ENCODE measurements at places on chromosomes 16 and 17.
A peak's percentile ranks its signal among the peaks of the same experiment; 100 is the strongest.

GRCh38 chr16:64711596-64711995 is 410.3 kb downstream of the CDH11 start:
- DNase-seq = no peak

DNA sequence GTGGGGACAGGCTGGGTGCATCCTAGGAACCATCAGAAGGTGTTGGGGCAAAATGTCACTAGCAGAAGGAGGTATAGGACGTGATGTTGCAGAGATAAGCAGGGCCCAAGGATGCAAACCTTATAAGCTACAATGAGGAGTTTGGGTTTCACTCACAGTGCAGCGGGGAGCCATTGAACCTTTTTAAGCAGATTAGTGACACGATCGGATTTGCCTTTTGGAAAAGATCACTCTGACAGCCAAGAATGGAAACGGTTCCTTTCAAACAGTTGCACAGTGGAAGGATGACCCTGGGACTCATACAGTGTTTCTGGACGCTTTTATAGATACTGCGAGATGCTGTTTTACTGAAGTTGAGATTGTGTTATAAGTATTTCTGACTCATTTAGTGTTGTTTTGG is 131.8 kb upstream of the CACNG3 start:
- DNase-seq = no peak

DNA sequence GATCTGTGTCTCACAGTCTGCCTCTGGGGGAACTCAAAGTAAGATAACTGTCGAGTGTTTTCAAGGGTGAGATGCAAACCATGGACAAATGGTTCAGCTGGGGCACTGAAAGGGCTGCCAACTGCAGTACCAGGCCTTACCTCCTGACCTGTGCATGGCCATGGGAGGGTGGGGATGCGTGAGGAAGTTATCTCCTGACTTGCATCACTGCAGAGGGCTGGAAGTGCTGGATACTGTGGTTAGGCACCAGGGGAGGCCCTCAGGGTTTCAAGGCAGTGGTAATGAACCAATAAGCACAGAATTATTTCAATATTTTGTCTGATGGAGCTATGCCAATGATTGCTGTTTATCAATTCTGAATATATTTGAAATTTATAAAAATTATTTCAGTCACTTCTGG is 159.2 kb downstream of the CYLD start:
- no peak for DNase-seq

DNA sequence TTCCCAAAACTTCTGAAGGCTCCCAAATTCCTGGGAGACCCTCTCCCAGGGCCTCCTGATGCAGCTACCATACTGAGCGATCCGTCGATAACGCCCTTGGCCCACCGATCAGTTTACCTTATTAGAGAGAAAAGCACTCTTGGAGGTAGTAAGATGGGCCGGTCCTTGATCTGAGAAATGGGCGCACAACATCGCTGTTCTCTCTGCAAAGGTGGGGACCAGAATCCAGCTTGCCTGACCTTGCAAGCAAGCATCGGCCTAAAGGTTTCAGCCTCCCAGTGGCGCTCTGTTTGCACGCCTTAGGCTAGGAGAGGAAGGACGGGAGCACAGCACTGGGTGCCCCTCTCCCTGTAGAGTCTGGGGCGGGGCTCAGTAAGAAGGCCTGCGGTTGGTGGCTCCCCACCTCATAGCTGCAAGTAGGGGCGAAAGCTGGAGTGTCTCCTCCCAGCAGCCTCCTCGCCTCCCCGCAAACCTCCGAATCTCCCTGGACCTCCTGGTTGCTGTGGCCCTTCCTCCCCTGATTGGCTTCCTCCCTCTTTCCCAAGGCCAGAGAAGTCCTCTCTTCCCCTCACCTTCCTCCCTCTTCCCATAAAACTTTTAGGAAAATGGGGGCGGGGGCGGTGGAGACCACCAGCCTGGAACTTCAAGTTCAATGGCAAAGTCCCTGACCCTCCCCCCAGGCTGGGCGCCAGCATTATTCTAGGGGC is at the start of gene PRAC1:
Gene PRAC1, minus strand, starts transcription at position 318 of the 707 bp plus-strand sequence. Its CDS starts 126 bp downstream, at position 192.
- no peak for DNase-seq

GRCh38 chr16:55082591-55082976 is 151.9 kb downstream of the IRX5 start:
- DNase-seq = no peak

DNA sequence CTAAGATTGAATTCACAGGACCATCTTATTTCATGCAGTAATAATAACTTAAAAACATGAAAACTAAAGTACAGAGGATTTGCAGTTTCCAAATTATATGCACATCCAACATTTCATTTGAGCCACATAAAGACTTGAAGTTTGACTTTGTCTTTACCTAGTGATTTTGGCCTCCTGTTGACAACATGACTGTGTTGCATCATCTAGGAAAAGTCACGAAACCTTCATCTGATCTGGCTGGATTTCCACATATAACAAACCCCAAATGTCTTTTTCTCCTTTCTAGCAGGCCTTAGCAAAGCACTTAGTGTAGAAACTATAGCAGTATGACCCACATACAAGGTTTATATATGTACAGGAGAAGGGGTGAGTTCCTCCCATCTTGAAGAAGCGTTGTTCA is 406.5 kb upstream of the CDH5 start:
- DNase-seq = no peak

DNA sequence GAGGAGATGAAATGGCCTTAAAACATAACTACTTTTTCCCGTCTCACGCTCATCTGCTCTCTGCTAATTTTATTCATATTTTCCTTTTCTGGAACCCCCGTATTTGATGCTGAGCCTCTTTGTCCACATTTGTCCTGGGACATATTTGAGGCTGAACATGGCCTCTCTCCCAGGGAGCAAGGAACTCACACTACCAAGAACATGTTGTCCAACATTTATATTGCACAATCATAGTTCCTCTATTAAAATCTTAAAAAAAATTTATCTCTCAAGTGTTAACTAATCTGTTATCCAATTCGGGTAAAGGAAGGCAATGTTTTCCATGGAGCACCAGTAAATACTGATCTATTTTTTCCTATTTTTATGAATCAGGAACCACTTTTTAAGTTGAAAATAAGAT is 60.2 kb downstream of the CMC2 start:
- no peak for DNase-seq

GRCh38 chr16:85537795-85538401 is 75.2 kb upstream of the GSE1 start:
- DNase-seq = no peak

GRCh38 chr17:43570518-43570928 is 24.4 kb upstream of the ETV4 start:
- DNase-seq = no peak

- DNase-seq = no peak
These were observed 55.2 kb upstream of the SREBF1 start for GRCh38 chr17:17892009-17892408.

- no peak for DNase-seq
These were observed 6.8 kb downstream of the OSGIN1 start for GRCh38 chr16:83959656-83960434.

DNA sequence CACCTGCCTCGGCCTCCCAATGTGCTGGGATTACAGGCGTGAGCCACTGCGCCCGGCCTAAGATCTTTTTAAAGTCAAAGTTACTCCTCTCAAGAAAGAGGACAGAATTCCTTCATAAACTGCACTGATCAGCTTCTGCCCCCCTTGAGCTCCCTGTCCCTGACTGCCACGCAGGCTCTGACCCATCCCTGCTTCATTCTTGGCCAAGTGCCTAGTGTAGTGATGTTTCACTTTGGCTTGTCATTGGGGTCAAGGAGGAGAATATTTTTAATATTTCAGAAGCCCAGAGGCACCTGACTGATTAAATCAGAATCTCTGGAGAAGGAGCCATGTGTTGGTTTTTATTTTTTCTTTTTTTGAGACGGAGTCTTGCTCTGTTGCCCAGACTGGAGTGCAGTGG is 9.1 kb downstream of the MRM1 start:
- no peak for DNase-seq

DNA sequence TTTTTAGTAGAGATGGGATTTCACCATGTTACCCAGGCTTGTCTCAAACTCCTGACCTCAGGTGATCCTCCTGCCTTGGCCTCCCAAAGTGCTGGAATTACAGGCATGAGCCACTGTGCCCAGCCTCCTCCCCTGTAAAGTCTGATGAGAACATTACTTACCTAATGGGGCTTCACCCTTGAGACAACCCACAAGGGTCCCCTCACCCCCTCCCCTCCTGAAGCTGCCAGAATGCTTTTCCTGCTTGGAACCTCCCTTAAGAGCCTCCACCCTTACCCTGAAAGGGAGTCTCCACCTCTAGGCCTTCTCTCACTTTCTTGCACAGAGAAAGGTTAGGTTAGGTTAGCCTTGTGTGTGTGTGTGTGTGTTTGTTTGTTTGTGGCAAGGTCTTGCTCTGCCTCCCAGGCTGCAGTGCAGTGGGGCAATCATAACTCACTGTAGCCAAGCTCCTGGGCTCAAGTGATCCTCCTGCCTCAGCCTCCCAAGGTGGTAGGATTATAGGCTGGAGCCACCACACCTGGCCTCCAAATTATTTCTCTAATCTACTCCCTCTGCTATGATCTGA is 8.9 kb downstream of the SLC5A11 start:
- DNase-seq = no peak

- DNase-seq = no peak
These were observed 17.5 kb downstream of the CMTM3 start for GRCh38 chr16:66621973-66622372.

- DNase-seq = no peak
These were observed 14.0 kb downstream of the PLLP start for GRCh38 chr16:57270221-57271062.

GRCh38 chr16:24102209-24102660 is 153.9 kb upstream of the CACNG3 start:
- no peak for DNase-seq

- DNase-seq = no peak
These were observed 252.1 kb downstream of the PHKB start for GRCh38 chr16:47713225-47713595.

DNA sequence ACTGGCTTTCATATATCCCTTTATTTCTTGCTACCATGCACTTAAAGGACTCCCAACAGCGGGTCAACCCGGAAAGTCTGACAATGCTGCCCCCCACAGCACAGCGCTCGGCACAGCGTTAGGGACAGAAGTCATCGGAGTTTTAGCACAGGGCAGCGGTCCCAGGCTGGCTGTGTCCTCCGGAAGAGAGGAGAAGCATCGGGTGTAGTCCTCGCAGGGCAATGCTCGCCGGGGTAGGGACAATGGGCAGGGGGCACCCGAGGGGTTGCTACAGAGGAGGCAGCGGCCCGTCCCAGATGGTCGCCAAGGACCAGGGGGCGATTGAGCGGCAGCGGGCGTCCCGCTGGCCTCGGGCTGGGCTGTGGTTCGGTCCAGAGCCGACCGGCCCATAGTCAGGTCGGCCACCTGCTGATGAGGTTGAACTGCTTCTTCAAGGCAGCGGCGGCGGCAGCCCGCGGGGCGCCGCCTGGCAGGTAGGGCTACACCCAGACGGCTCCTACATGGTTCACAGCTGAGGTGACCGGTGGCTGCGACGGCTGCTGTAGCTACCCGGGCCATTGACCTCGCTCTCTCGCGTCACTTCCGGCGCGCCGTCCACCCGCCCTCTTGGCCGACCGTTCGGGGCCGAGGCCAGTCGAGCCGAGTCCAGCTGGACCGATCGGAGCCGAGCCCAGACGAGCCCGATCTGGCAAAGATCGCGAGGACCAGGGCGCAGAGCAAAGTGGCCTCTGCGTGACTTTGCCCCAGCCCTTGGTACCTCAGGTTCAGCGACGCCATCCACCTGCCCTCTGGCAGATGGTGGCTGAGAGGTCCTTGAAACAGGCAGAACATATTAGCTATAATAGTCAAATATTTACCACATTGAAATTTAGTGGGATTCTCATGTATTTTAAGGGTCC is 4.7 kb upstream of the LCMT1 start:
- DNase-seq = peak; percentile 80

DNA sequence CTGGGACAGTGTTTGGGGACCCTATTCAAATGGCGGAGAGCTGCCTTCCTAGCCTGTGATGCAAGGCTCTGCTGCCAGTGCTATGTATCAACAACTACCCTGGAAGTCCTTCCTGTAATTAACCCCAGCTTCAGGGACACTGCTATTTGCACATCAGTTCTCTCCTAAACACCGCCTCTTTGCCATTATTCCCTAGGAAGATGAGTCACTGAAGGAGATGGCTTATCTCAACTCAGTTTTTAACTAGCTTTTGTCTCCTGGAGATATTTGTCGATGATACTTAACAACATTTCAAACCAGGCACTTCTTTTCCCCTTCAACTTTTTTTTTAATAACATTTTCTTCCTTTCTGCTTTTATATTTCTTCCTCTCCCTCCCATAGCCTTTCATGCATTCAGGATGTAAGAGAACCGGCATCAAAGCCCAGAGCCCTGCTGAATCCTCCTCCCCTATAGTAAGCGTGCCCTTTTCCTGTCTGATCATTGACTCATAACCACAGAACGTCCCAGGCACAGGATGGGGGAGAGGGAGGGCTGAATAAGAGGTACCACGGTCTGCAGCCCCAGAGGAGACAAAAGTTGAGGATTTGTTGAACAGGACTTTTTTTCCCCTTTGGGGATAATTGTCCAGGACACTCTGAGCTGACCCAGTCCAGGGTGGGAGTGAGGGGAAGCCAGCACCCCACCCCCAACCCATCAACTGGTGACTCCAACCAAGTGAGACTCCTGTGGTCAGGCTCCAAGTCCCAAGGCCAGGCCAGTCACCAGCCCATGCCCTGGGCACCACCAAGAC is 387.8 kb upstream of the SALL1 start:
- DNase-seq = no peak

- no peak for DNase-seq
These were observed 15.7 kb downstream of the GJD3 start for GRCh38 chr17:40348562-40349476.

- no peak for DNase-seq
These were observed 5.5 kb upstream of the TGFB1I1 start for GRCh38 chr16:31466381-31466841.

DNA sequence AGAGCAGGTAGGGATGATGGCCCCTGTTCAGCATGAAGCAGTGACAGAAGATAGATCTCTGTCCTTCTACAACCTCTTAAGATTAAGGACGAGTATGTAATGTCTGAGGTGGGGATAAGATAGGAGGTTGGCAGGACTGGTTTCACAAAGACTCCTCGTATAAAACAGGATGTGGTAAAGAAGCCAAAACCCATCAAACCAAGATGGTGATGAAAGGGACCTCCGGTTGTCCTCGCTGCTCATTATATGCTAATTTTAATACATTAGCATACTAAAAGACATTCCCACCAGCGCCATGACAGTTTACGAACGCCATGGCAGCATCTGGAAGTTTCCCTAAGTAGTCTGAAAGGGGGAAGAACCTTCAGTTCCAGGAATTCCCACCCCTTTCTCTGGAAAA is 27.3 kb downstream of the MIS12 start:
- no peak for DNase-seq

DNA sequence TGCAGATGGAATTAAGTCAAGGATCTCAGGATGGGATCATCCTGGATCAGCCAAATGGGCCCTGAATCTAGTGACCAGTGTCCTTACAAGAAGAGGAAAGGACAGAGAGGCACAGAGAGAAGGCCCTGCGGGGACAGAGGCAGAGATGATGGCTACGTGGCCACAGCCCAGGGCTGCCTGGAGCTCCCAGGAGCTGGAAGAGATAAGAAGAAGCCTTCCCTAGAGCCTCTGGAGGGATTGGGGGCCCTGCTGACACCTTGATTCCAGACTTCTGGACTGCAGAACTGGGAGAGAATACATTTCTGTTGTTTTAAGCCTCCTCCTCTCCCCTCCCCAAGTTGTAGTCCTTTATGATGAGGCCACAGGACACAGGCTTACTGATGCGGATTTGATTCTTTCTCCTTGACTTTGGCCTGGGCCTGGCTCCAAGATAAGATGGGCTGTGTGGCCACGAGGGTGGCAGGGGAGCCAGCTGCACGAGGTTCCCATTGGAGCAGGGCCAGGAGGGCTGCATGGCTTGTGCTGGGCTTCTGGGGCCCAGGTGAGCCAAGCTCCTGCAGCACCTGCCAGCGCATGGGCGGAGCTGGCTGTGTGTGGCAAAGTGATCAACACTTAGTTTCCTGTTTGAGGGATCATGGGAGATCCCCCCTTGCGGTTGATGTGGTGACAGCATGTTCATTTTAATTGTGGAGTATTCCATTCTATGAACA is 146.1 kb downstream of the IRF8 start:
- DNase-seq = no peak

Measured in stimulated activated CD4-positive, alpha-beta T cell treated with anti-CD3 and anti-CD28 coated beads, Interleukin-12 subunit alpha, Interleukin-12 subunit beta, amount 100 ng/mL, for 48 hours (primary cell).